HCEC 1CT (cell line): ENCODE measurements at places on chromosomes 7 and 10.

GRCh38 chr7:137869260-137869659, 22.5 kb upstream of the DGKI start:
- no peak for DNase-seq

DNA sequence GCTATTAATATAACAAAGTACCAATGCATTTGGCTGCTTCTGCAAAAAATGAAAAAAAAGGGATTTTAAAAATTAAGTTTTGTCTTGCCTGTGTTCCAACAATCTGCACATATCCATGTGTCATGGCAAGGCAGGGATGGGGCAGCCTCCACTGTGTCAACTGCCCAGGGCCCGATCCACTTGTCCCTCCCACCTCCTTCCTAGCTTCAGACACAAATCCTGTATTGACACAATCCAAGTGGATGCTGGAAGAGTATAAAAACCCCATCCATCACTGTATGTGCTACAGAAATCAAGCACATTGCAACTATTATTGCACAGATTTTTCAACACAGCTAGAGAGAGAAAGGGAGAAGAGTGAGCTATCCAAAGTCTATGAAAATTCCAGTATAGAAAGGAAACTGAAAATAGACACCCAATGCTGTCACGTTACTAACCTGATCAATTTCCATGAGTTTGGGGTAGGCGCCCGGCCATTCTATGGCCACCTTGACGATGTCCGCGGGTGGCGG, 106.4 kb downstream of the ELMO1 start:
- no peak for DNase-seq

- no peak for DNase-seq
Measured at GRCh38 chr10:124959564-124959963, 17.6 kb downstream of the ZRANB1 start.

DNA sequence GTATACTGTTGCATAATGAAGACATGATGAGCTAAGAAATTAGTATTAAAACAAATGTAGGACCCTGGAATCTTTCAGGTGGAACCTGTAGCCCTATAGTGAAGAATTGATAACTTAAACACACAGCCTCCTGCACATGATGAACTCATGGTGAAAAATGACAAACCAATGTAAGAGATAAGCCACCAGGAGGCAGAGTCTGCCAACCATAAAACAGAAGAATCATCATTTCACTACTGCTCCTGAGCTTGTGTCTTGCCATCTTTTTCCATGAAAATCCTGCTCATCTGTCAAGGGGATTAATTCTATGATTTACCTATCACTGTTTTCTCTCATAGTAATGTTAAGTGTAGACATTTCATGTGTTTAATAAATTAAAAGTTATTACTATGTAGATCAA, 363.9 kb downstream of the MALRD1 start:
- no peak for DNase-seq
